Upper lobe of right lung (tissue), 1 donor: ENCODE measurements at places on chromosomes 12 and 14. TPM values are rescaled to one million over a fixed set of nuclear protein-coding genes. Genes with fewer than 3 reads are reported as not detected.
A peak's percentile ranks its signal among the peaks of the same experiment; 100 is the strongest.

DNA sequence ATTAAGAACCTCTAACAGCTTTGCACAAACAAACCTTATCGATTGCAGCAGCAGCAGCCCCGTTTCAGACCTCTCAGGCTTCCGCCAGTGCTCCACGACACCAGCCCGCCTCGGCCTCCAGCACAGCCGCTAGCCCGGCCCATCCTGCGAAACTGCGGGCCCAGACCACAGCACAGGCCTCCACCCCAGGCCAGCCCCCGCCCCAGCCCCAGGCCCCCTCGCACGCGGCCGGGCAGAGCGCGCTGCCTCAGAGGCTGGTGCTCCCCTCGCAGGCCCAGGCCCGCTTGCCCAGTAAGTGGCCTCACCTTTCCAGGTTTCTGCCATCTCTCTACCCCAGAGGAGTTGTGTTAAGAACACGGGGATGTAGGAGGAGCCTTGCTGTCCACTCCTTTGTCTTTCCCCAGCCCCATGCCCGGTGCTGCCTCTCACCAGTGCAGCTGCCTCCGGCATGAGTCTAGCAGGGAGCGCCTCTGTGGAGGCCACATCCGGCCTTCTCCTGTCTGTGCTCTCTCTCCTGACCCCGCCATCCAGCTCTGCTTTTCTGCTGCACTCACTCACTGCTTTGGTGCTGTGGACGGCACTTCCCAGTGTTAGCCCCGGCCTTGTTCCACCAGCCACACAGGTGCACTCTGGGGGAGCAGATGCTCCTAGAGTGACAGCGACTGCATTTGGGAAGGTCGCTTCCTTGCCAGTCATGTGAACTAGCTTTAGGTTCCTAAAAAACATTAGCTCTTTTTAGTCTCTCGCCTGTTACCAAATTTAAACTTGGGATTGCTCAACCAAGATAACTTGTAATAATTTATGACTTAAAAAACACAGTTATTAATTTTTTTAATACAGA, 71.5 kb downstream of the EP400 start:
- no peak overlapping the region for H3K27ac ChIP-seq
- no peak overlapping the region for H3K4me3 ChIP-seq
- H3K4me1 ChIP-seq = no peaks in the 10 kb centered on the region
- H3K27me3 ChIP-seq = no peaks in the 10 kb centered on the region

GRCh38 chr12:56520048-56520447, 1.6 kb upstream of the RBMS2 start:
- peak overlapping the region; percentile 78 for H3K4me3 ChIP-seq
- DNase-seq = no peak
- no peaks in the 10 kb centered on the region for H3K36me3 ChIP-seq
- no peaks in the 10 kb centered on the region for H3K27me3 ChIP-seq
- H3K27ac ChIP-seq = peak overlapping the region; percentile 91

DNA sequence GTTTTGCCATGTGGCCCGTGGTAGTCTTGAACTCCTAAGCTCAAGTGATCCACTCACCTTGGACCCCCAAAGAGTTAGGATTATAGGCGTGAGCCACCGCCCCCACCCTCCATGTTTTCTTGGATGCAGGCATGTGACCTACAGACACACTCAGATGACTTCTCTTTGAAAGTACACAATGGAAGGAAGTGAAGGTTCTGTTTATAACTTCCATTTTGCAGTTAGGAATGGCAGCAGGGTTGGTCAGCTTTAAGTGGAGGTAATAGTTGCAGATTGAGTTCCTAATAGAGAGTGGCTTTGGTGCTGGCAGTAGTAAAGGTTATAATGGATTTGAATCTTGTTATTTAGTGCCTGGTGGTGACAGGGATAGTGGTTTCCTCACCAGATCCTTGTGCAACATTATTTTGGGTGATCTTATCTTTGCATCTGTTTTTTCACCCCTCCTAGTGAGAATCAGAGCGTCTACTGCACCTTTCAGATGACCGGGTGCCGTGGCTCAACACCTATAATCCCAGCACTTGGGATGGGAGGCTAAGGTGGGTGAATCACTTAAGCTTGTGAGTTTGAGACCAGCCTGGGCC, 15.3 kb downstream of the LARP4 start:
- H3K27ac ChIP-seq = no peak overlapping the region
- peaks cover 18% of the 10 kb centered on the region for H3K4me1 ChIP-seq
- H3K4me3 ChIP-seq = no peak overlapping the region
- H3K36me3 ChIP-seq = peaks cover 20% of the 10 kb centered on the region

The ZNF10 gene
- 8.2 TPM for total RNA-seq

The KRT85 gene
- not detected for total RNA-seq

The ZNF891 gene
- 2.4 TPM for total RNA-seq
